ENCODE measurements at places on chromosomes 7 and 10. TPM values are rescaled to one million over a fixed set of nuclear protein-coding genes. Genes with fewer than 3 reads are reported as not detected.

ZNF804B gene
- not detected for total RNA-seq

LEP gene
- total RNA-seq: 2.7 TPM

DNA sequence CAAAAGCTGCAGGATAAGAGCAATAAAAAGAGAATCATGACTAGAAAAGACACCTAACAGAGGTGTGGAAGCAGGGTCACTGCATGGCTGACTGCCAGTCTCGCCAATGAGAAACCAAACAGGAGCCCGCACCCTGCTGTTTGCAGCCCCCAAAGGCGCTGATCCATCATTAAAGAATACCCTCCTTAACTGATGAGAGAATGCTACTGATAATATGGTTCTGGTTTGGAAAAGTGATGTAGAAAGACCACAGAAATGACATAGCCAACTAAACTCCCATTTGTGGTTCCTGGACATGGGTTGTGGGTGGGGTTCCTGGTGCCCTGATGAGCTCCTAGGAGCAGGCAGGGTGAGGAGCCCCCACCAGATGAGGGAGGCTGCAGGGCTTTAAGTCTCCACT, 207.4 kb downstream of the TNS3 start:
- no peak for DNase-seq

GRCh38 chr7:70033226-70033625, 435.0 kb downstream of the AUTS2 start:
- DNase-seq: no peak

DNA sequence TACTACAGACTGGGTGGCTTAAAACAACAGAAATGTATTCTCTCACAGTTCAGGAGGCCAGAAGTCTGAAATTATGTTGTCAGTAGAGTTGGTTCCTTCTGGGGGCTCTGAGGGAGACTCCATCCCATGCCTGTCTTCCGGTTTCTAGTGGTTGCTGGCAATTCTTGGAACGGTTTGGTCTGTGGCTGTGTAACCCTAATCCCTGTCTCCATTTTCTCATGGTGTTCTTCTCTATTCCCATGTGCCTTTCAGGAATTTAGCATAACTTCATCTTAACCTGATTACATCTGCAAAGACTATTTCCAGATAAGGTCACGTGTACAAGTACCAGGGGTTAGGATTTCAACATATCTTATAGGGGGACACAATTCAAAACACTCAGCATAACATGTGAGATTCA, 73.2 kb downstream of the FAM241B start:
- DNase-seq: no peak

DNA sequence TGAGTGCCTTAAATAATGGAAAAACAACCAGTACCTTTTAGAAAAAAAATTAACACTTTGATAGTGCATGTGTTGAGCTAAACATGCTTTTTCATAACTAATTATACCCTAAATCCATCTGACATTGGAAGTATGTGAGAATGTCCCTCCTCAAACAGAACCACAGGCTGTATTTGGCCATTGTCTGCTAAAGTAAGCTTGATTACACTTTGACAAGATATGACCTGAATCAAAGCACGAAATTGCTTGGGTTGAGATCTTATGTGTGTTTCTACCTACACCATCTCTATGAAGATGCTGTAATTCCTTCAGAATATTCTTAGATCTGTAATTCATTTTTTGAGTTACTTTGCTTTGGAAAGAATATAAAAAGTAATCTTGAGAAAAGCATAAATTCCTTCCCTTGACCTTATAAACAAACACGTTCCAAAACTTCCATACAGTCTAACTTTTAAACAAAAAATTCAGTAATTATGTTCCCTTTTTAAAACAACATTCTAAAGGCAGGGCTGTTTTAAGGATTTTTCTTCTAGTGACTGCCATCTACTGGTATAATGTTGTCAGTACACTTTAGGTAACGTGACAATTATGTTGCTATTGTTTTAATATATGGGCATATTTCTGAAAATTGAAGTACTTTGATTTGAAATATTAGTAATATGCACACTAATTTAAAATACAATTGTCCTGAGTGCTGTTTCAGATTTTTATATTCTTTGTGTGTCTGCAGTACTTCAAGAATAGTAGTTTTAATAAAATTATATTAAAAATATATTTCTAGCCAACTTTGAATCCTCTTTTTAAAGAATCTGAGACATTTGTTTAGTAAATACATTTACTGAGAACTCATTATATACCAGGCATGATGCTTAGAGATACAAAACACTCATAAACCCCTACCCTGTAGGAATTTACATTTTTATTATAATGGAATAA, 20.9 kb downstream of the CD36 start:
- no peak for DNase-seq

DNA sequence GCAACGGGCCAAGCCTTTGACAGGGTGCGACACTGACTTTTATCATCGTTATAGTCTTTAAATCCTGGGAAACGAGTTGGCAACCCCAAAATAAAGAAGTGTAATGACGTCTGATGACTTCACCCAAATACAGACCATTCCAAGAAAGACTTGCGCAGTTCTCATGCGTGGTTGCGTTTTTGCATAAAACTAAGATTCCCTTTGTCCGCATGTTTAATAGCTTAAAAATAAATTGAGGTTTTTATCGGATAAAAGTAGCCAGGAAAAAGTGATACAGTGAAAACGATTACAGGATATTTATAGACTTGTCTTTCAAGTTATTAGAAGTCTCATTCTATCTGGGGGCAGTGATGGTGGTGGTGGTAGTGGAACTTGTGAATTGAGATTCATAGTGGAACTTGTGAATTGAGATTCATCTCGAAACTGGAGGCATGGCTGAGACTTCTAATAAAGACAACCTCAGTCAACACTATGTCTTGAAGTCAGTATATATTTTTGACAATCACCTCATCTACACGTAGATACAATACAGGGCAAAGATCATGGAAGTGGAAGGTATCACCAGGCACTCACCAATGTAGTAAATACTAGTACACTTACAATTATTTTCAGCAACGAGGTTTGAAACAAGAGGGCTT, 1.2 kb upstream of the NAMPT start:
- DNase-seq: no peak

DNA sequence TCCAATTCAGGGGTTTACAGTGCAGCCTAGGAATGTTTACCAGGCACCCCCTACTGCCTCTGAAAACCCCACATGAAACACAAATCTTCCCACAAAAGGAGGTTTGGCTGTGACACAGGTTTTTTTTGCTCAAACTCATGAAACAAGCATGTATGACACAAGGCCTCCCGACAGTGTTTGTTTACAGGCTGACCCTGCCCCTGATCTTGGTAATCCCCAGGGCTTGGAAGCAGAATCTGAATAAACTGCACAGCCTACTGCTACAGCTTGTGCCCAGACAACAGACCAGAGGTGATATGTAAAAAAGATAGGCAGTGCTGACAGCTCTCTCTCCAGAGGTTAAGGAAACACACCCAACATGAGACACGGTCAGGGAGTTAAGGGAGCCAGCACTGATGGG, 184.2 kb downstream of the KMT2E start:
- no peak for DNase-seq

MCM7 gene
- 25.4 TPM for total RNA-seq

SLC12A9 gene
- 10.2 TPM for total RNA-seq

GRCh38 chr10:58727633-58728032, 215.0 kb downstream of the BICC1 start:
- no peak for DNase-seq

DNA sequence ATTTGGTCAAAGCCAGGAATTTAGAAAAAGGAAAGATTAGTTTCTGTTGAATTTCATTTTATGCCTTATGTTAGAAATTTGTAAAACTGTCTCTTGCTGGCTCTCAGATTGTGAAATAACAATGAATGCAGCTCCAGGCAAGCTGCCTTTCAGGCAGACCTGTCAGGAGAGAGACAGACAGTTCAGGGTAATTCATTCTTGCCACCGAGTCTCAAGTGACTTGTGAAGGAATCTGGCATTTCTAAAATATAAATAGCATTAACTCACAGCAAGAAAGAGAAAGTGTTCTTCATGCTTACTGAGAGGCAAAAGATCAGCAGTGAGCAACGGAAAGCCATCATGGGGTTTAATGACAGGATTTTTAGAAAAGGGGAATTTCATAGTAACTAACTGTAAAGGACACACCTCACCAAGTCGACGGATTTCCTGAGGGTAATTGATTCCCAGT, 442.3 kb upstream of the AKR1E2 start:
- no peak for DNase-seq

DNA sequence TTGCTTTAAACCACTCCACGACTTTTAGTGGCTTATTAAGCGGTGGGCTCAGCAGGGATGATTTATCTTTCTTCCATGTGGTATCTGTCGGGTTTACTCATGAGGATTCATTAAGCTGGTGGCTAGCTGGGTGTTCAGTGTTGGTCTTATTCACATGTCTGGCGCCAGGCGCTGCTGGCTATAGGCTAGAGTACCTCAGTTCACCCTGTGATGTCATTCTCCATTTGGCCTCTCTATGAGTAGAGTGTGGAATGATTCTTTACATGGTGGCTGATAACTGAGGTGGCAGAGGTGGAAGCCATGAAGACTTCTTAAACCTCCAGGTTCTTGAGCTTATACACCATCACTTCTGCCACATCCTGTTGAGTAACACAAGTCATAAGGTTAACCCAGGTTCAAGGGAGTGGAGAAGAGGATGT, 115.4 kb downstream of the MLLT10 start:
- no peak for DNase-seq

- no peak for DNase-seq
Measured at GRCh38 chr10:35327790-35328403, 8.4 kb upstream of the CCNY start.

SPRN gene
- total RNA-seq: not detected

AS3MT gene
- 14.6 TPM for total RNA-seq

GRCh38 chr7:21507627-21508343, 35.1 kb upstream of the DNAH11 start:
- no peak for DNase-seq

- DNase-seq: no peak
Measured at GRCh38 chr10:103295374-103296015, 18.6 kb downstream of the INA start.

DNA sequence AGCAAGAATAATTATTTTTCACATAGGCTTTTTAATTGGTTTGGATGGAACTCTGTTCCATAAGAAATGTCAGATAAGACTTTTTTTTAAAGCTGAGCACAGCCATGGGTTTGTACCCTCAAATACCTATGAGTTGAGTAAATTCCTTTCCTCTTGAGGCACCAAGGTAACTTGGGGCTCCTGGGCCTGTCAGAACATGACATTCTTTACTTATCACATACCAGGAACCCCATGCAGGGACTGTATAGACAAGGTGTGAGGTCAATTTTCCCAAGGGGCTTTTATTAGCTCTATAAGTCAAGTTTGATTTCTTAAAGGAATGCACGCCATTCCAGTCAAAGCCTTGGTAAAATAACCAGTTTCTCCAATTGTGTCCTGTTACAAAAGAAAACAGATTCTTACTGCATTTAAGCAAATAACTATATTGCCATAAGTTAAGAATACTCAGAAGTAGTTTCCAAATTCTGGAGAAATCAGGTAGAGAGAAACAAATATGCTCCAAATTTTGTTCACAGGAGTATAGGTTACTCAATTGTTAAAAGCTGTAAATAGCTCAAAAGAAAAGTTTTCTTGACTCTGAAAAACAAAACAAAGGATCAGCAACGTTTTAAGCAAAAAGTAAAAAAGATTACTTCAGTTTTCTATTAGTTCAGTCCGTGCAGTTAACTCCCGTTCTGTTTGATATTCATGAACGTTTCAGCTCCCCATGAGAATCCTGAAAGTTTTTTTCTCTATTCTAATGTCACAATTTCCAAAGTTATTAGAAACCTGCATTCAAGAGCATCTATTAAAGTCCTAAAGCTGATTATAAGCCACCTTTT, 167.5 kb upstream of the NAMPT start:
- no peak for DNase-seq

DOCK1 gene
- 16.8 TPM for total RNA-seq

DNA sequence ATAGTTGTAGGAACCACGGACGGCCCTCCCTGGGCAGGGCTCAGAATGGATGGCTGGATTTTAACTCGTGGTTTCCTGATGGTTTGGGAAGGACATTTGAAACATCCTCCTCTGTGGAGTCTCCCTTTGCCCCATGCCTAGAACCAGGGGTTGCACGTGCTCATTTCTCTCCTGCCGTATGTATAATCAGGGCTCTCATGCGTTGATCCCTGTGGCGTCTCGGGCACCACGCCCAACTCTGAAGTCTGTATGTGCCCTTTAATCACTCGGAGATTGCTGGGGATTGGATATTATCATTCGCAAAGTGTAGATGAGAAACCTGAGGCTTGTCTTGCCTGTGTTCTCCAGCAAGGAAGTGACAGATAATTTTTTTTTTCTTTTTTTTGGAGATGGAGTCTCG, 257.1 kb downstream of the CAMK1D start:
- no peak for DNase-seq

DENND11 gene
- 9.1 TPM for total RNA-seq

GBX1 gene
- 2.4 TPM for total RNA-seq

SLC26A3 gene
- not detected for total RNA-seq

- DNase-seq: no peak
Measured at GRCh38 chr7:7235347-7235746, 53.0 kb downstream of the C1GALT1 start.
